ENCODE measurements at places on chromosomes 1 and 21. TPM values are rescaled to one million over a fixed set of nuclear protein-coding genes. Genes with fewer than 3 reads are reported as not detected.

DNA sequence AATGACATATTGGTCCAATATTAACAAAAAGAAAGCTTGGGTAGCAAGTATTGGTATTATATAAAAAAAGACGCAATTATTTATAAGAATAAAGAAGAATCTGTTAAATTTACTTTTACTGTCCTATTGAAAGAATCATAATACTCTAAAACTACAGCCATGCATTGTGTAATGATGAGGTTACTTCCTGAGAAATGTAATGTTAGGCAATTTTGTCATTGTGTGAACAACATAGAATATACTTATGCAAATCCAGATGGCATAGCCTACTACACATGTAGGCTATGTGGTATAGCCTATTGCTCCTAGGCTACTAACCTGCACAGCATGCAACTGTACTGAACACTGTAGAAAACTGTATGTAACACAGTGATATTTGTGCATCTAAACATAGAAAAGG is 121.2 kb upstream of the PTGFR start:
- DNase-seq = no peak
- H3K36me3 ChIP-seq = no peaks in the 10 kb centered on the region
- H3K27ac ChIP-seq = no peak overlapping the region
- no peak overlapping the region for H3K4me3 ChIP-seq
- H3K27me3 ChIP-seq = no peaks in the 10 kb centered on the region
- H3K4me1 ChIP-seq = no peaks in the 10 kb centered on the region

GRCh38 chr1:206537141-206537540 is 29.8 kb downstream of the RASSF5 start:
- peaks cover 12% of the 10 kb centered on the region for H3K4me1 ChIP-seq
- no peaks in the 10 kb centered on the region for H3K36me3 ChIP-seq
- H3K4me3 ChIP-seq = no peak overlapping the region
- no peak overlapping the region for H3K27ac ChIP-seq

DNA sequence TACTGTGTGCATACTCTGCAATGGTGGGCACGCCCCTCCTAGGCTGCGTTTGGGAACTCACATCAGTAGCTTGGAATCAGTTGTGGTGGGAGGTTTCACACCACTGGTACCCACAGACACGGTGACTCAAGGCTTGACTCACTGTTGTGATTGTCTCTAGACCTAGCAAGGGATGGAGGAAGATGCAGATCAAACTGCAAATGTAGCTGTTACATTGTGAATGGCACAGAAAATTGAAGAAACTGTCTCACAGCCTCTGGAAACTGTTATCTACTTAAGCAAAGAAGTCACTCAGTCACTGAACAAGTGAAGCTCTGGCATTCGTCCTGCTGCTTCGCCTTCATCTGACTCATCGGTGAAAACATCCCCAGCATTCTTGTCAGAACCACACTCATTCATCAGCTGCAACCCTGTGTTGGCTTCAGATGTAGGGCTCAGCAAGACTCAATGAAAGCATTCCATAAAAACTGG is 59.5 kb downstream of the POFUT2 start:
- no peaks in the 10 kb centered on the region for H3K4me1 ChIP-seq
- H3K27ac ChIP-seq = no peak overlapping the region
- no peaks in the 10 kb centered on the region for H3K27me3 ChIP-seq

- H3K4me1 ChIP-seq = peaks cover 31% of the 10 kb centered on the region
- no peaks in the 10 kb centered on the region for H3K27me3 ChIP-seq
- no peaks in the 10 kb centered on the region for H3K36me3 ChIP-seq
- H3K27ac ChIP-seq = peak overlapping the region; percentile 39
- no peak for DNase-seq
- no peak overlapping the region for H3K4me3 ChIP-seq
Measured at GRCh38 chr1:178940068-178940765, 69.3 kb upstream of the ANGPTL1 start.

DNA sequence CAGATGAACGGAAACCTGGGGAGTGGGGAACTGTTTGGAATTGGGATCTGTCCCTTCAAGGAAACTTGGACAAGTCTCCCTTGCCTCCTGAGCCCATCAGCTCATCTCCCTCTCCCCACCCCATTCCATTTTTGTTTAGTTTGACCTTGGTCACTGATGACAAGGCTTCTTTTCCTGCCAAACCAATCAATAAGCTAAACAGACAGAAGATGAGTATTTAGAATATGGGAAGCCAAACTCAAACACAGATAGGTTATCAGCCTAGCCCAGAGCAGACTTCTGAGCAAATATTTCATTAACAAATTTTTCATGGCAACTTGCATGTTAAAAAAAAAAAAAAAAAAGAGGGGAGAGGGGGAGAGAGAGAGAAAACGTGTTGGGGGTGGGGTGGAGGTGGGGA is 337.2 kb upstream of the PROX1 start:
- no peaks in the 10 kb centered on the region for H3K36me3 ChIP-seq
- no peak for DNase-seq
- H3K27ac ChIP-seq = no peak overlapping the region
- H3K27me3 ChIP-seq = no peaks in the 10 kb centered on the region
- H3K4me3 ChIP-seq = no peak overlapping the region

- no peaks in the 10 kb centered on the region for H3K36me3 ChIP-seq
- H3K27ac ChIP-seq = peak within 1 kb of the TSS; percentile 77
- H3K4me3 ChIP-seq = peak within 1 kb of the TSS; percentile 64
- peak; percentile 50 for DNase-seq
Measured at GRCh38 chr1:38005195-38006007, at the start of gene FHL3. Gene FHL3, minus strand, starts transcription at chr1:38005514. Its CDS starts 6,102 bp downstream, at chr1:37999412.

DNA sequence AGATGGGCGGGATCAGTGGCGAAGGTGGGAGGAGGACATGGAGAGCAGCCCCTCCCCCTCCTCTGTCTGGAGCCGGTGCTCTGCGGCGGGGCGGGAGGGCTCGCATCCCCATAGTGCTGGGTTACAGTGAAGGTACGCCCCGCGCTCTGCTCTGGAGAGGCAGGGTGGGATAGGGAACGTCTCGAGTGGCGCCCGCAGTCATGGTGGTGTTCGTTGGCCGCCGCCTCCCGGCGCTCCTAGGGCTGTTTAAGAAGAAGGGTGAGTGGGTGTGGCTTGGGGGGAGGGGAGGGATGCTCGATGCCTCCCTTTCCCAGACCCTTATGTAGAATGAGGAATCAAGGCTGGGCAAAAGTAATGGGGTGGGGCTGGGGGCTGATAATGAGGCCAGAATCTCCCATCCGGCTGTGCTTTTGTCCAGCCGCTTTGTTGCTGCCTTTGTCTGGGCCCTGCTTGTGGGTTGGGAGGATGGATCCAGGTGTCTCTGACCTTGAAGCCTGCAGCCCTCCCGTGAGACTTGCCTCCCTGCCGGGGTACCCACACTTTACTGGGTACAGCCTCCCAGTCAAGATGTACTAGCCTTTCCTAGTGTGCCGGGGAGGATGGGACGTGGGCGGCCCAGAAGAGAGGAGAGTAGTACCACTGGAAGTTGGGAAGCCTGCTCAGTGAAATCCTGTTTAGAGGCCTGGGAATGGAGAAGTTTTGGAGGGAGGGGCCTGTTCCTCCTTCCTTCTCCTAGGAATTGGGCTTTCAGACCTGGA is 51.4 kb downstream of the YARS1 start:
- H3K27ac ChIP-seq = no peak overlapping the region
- no peak for DNase-seq
- peaks cover 35% of the 10 kb centered on the region for H3K4me1 ChIP-seq
- H3K4me3 ChIP-seq = peak overlapping the region; percentile 23

GRCh38 chr1:235566084-235566483 is 61.8 kb upstream of the B3GALNT2 start:
- H3K27me3 ChIP-seq = no peaks in the 10 kb centered on the region
- H3K4me1 ChIP-seq = no peaks in the 10 kb centered on the region
- no peaks in the 10 kb centered on the region for H3K36me3 ChIP-seq
- no peak overlapping the region for H3K4me3 ChIP-seq
- H3K27ac ChIP-seq = no peak overlapping the region

The LEPR gene
- 8.5 TPM for total RNA-seq

The LIPI gene
- total RNA-seq = 0.74 TPM

GRCh38 chr1:9084906-9085305 is 15.5 kb upstream of the SLC2A5 start:
- peak; percentile 48 for DNase-seq
- no peaks in the 10 kb centered on the region for H3K36me3 ChIP-seq
- H3K27ac ChIP-seq = no peak overlapping the region
- H3K4me1 ChIP-seq = no peaks in the 10 kb centered on the region
- H3K4me3 ChIP-seq = no peak overlapping the region
- no peaks in the 10 kb centered on the region for H3K27me3 ChIP-seq

The CD52 gene
- 3.0 TPM for total RNA-seq

DNA sequence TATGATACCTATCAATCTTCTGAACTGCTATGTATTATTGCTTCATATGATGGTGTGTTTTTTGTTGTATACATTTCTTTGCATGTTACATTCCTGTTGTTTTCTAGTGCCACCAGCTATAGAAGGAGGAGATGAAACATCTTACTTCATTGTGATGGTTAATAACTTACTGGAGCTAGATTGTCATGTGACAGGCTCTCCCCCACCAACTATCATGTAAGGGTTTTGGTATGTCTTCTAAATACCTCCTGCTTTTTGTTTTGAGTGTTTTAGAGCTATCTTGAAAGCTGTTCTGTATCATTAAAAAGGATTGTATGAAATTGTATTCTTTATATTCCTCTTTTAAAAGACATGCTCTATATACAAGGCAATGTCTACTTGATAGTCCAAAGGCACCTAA is 282.7 kb downstream of the HMCN1 start:
- no peak overlapping the region for H3K27ac ChIP-seq
- no peak for DNase-seq
- H3K4me1 ChIP-seq = no peaks in the 10 kb centered on the region
- no peak overlapping the region for H3K4me3 ChIP-seq

DNA sequence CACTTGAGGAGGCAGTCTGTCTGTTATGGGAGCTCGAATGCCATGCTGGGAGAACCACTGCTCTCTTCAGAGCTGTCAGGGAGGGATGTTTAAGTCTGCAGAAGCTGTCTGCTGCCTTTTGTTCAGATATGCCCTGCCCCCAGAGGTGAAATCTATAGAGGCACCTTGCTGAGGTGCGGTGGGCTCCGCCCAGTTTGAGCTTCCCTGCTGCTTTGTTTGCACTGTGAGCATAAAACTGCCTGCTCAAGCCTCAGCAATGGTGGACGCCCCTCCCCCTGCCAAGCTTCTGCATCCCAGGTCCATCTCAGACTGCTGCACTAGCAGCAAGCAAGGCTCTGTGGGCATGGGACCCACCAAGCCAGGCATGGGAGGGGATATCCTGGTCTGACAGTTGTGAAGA is 247.5 kb downstream of the LMX1A start:
- no peak for DNase-seq
- no peak overlapping the region for H3K4me3 ChIP-seq
- H3K27me3 ChIP-seq = no peaks in the 10 kb centered on the region
- H3K36me3 ChIP-seq = no peaks in the 10 kb centered on the region

DNA sequence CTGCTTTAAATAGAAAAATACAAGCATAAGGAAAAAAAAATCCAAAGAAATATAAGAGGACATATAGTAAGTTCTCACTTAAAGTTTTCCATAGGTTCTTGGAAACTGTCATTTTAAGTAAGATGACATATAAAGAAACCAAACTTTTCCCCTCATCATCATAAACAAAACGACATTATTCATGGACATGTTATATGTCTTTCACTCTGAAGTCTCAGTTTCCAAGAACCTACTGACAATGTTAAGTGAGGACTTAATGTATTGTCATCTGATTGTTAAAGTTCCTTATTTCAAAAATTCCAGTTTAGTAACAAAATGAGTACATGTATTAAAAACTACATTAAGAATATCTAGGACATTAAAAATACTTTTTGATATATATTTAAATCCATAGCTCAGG is 69.6 kb upstream of the GFI1 start:
- no peaks in the 10 kb centered on the region for H3K4me1 ChIP-seq
- no peaks in the 10 kb centered on the region for H3K36me3 ChIP-seq
- DNase-seq = no peak
- no peaks in the 10 kb centered on the region for H3K27me3 ChIP-seq
- H3K27ac ChIP-seq = no peak overlapping the region

DNA sequence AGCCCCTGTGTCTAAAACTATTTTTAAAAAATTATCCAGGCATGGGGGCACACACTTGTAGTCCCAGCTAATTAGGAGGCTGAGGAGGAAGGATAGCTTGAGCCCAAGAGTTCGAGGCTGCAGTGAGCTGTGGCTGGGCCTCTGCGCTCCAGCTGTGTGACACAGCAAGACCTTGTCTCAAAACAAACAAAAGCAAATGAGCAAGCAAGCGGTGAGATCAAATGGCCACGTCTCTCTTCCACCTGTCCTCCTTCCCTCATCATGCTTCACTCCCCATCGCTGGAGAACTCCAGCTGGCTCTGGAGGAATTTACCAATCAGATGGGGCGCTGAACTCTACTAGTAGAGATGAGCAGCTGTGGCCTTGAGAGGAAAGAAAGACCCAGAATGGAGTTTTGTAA is 14.0 kb upstream of the REN start:
- no peak for DNase-seq
- H3K27me3 ChIP-seq = no peaks in the 10 kb centered on the region
- no peaks in the 10 kb centered on the region for H3K36me3 ChIP-seq

The CDA gene
- 2.0 TPM for total RNA-seq

DNA sequence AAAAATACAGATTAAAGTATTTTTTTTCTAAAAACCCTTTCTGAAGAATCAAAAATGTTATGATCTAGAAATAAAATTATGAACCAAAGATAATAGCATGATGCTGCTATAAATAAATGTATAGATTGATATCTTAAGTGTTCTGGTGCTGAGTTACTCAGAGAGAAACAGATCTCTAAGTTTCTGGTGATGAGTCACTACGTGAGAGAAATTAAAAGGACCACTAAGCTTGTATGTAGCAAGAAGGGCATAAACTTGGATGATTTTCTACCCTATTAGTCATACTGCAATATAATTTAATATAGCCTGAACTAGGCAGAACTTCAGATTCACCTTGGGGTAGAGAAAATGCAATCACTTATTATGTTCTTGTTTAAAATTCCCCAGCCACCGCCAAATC is 514.8 kb downstream of the AMY1C start:
- H3K27me3 ChIP-seq = no peaks in the 10 kb centered on the region
- no peaks in the 10 kb centered on the region for H3K4me1 ChIP-seq
- H3K27ac ChIP-seq = no peak overlapping the region

DNA sequence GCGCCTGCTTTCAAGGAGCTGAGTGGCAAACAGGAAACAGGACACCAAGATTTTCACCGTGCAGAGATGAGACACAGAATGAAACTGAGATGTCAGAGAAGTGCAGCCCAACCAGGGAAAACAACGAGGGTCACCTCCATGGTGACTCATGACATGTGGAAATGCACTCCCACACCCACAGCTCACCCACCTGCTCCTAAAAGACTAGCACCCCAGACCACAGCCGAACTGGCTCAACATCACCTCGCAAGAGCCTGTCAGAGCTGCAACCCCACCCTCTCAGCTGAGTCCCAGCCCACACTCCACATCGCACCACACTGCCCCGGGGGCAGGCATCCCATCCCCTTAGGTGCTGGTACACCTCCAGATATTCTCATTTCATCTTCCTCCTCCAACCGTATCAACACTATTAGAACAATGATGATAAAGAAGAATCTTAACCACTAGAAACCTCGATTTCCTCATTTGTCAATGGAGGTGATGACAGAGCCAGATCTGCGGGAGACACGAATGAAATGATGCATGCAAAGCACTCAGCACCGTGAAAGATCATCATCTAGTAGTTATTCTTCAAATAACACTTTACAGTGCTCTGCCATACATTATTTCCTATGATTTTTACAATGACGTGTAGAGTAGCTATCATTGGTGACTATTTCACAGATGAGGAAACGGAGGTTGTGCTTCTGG is 103.2 kb downstream of the DMRTB1 start:
- no peak for DNase-seq
- no peak overlapping the region for H3K27ac ChIP-seq
- H3K4me1 ChIP-seq = no peaks in the 10 kb centered on the region
- no peak overlapping the region for H3K4me3 ChIP-seq
- H3K27me3 ChIP-seq = no peaks in the 10 kb centered on the region
